ENCODE measurements at places on chromosomes 13 and 19. TPM values are rescaled to one million over a fixed set of nuclear protein-coding genes. Genes with fewer than 3 reads are reported as not detected.

- H3K27ac ChIP-seq = no peak overlapping the region
- no peaks in the 10 kb centered on the region for H3K4me1 ChIP-seq
- no peak for DNase-seq
- no peaks in the 10 kb centered on the region for H3K36me3 ChIP-seq
- no peak overlapping the region for H3K4me3 ChIP-seq
Observed at GRCh38 chr13:27712421-27712820, 79.9 kb upstream of the GSX1 start.

- H3K4me3 ChIP-seq = no peak overlapping the region
- DNase-seq = no peak
- no peaks in the 10 kb centered on the region for H3K27me3 ChIP-seq
- peaks cover 6% of the 10 kb centered on the region for H3K36me3 ChIP-seq
Observed at GRCh38 chr19:687569-688166, 7.6 kb downstream of the PRSS57 start.

GRCh38 chr13:40692946-40693345 lies 26.5 kb upstream of the FOXO1 start:
- no peaks in the 10 kb centered on the region for H3K27me3 ChIP-seq
- no peak overlapping the region for H3K4me3 ChIP-seq
- peak; percentile 4 for DNase-seq

GRCh38 chr13:106007156-106007555 lies 528.3 kb downstream of the EFNB2 start:
- H3K36me3 ChIP-seq = no peaks in the 10 kb centered on the region
- H3K27ac ChIP-seq = no peak overlapping the region
- no peaks in the 10 kb centered on the region for H3K4me1 ChIP-seq
- no peaks in the 10 kb centered on the region for H3K27me3 ChIP-seq

DNA sequence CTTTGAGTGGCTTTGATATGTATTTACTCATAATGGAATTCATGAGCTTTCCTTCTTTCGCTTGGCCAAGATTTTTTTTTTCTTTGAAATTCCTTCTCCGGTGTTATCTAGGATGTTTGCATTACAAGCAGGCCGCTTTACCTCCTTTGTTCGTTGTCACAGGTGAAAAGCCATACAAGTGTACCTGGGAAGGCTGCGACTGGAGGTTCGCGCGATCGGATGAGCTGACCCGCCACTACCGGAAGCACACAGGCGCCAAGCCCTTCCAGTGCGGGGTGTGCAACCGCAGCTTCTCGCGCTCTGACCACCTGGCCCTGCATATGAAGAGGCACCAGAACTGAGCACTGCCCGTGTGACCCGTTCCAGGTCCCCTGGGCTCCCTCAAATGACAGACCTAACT lies 16.7 kb downstream of the KLF5 start:
- H3K27ac ChIP-seq = no peak overlapping the region
- no peak for DNase-seq
- H3K4me3 ChIP-seq = no peak overlapping the region
- H3K4me1 ChIP-seq = no peaks in the 10 kb centered on the region
- H3K36me3 ChIP-seq = no peaks in the 10 kb centered on the region

DNA sequence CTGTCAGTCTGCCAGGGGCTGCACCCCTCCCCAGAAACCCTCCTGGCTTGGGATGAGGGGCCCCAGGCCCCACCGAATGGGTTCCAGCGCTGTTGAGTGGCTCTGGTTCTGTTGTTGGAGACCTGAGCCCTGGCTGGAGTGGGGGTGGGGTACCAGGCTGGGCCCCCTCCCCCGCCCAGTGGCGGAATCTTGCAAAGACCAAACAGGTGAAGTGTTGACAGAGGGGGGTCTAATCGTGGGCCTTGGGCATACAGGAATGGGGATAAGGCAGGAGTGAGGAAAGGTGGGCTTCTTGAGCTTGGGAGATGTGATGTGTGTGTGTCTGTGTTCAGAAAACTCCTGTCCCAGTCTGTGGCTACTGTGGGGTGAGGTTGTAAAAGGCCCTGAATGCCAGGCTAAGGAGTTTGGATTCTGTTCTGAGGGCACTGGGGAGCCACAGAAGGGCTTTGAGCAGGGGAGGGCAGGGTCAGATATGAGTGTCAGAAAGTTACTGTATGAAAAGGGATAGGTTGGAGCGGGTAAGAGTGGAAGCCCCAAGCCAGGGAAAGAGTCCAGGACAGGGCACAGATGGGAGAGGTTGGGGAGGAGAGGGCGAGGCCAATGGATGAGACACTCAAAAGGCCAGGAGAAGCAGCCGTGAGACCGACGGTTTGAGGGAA lies at the start of gene HIPK4:
TSS of gene HIPK4 (minus strand) at position 98 of the 659 bp plus-strand sequence. CDS start 279 bp downstream, outside the sequence.
- no peak within 1 kb of the TSS for H3K27ac ChIP-seq
- no peaks in the 10 kb centered on the region for H3K4me1 ChIP-seq
- no peak within 1 kb of the TSS for H3K4me3 ChIP-seq
- no peak for DNase-seq
- H3K27me3 ChIP-seq = no peaks in the 10 kb centered on the region
- no peaks in the 10 kb centered on the region for H3K36me3 ChIP-seq

DNA sequence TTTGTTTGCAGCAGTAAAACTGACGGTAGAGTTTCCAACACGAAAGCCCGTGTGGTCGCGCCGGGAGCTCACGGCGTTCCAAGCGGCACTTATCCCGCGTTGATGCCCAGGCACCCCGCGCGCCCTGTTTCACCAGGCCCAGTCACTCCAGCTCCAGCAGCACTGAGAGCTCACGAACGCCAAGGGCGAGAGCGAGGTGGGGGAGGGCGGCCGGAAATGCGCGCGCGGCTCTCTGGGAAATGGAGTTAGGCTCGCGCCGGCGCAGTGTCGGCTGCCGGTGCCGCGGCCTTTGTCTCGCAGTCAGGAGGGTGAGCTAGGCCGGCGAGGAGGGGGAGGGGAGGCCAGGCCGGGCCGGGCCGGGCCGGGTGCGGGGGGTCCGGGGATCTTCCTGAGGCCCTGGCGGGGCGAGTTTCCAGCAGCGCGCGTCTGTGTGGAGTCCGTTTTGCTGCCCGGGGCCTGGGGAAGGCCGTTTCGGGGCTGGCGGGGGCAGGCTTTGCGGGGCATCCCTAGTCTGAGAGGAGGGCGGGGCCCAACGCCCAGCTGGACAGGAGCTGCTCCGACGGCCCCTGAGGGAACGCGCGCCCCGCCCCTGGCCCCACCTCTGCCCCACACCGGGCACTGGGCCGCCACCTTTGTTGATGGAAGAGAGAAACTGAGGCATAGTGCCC lies at the start of gene ZNF135:
TSS of gene ZNF135 (plus strand) at position 280 of the 668 bp plus-strand sequence. CDS start 721 bp downstream, outside the sequence.
- no peaks in the 10 kb centered on the region for H3K27me3 ChIP-seq
- no peaks in the 10 kb centered on the region for H3K36me3 ChIP-seq
- DNase-seq = no peak
- H3K4me1 ChIP-seq = no peaks in the 10 kb centered on the region
- H3K27ac ChIP-seq = no peak within 1 kb of the TSS
- no peak within 1 kb of the TSS for H3K4me3 ChIP-seq

DNA sequence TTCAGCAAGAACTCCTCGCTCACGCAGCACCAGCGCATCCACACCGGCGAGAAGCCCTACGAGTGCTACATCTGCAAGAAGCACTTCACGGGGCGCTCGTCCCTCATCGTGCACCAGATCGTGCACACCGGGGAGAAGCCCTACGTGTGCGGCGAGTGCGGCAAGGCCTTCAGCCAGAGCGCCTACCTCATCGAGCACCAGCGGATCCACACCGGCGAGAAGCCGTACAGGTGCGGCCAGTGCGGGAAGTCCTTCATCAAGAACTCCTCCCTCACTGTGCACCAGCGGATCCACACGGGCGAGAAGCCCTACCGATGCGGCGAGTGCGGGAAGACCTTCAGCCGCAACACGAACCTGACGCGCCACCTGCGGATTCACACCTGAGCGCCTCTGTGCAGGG lies 20.6 kb upstream of the SMIM17 start:
- H3K4me3 ChIP-seq = no peak overlapping the region
- H3K4me1 ChIP-seq = no peaks in the 10 kb centered on the region
- no peak for DNase-seq
- H3K27me3 ChIP-seq = no peaks in the 10 kb centered on the region
- H3K36me3 ChIP-seq = peaks cover 36% of the 10 kb centered on the region

GRCh38 chr19:13997631-13997962 lies 8.5 kb downstream of the RFX1 start:
- no peak for DNase-seq
- H3K4me1 ChIP-seq = no peaks in the 10 kb centered on the region
- H3K27ac ChIP-seq = no peak overlapping the region
- peaks cover 6% of the 10 kb centered on the region for H3K36me3 ChIP-seq
- H3K4me3 ChIP-seq = no peak overlapping the region

- no peak overlapping the region for H3K4me3 ChIP-seq
- DNase-seq = no peak
- no peaks in the 10 kb centered on the region for H3K4me1 ChIP-seq
- H3K36me3 ChIP-seq = peaks cover 99% of the 10 kb centered on the region
Observed at GRCh38 chr19:47752440-47753211, 7.3 kb downstream of the NOP53 start.

GRCh38 chr19:2952953-2953481 lies 8.2 kb upstream of the ZNF77 start:
- no peaks in the 10 kb centered on the region for H3K27me3 ChIP-seq
- no peak overlapping the region for H3K4me3 ChIP-seq
- H3K27ac ChIP-seq = no peak overlapping the region
- H3K36me3 ChIP-seq = peaks cover 6% of the 10 kb centered on the region
- H3K4me1 ChIP-seq = peaks cover 11% of the 10 kb centered on the region

DNA sequence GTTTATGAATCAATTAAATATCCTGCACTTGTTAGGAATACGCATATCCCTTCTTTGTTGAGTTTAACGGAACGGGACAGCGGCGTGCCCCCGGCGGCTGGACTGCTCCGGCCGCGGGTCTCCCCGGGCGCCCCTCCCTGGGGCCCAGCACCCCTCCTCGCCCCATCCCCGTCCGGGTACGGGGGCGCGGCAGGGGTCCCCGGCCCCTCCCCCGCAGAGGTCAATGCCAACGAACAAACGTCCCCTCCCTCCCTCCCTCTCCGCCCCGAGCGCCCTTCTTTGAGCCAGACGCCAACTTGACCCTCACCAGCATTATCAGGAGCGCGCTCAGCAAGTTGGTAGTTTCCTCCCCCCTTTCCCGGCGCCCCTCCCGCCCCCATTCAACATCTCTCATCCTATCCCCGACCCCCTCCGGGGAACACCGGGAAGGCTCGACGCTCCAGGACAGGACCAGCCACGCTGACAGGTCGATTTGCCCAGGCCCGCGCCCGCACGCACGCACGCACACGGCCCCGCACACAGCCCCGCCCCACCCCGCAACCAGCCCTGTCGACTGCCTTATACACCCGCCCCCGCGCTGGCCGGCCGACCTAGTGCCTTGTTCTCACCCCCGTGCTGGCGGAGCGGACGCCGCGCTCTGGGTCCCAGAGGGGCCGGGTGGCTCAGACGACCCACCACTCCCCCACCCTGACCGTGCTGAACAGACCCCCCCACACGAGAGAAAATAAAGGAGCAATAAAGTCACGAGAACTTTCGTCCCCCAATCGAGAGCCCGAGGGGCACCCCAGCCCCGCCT lies 5.0 kb downstream of the LYL1 start:
- no peaks in the 10 kb centered on the region for H3K27me3 ChIP-seq
- DNase-seq = no peak
- H3K36me3 ChIP-seq = peaks cover 3% of the 10 kb centered on the region
- no peak overlapping the region for H3K27ac ChIP-seq
- no peak overlapping the region for H3K4me3 ChIP-seq

GRCh38 chr13:25225970-25226369 lies 53.9 kb upstream of the AMER2 start:
- no peak for DNase-seq
- H3K27ac ChIP-seq = no peak overlapping the region
- 0 out of 2 replicates have a peak, but pooled peaks cover 4% of the 10 kb centered on the region for H3K27me3 ChIP-seq
- no peaks in the 10 kb centered on the region for H3K36me3 ChIP-seq
- no peak overlapping the region for H3K4me3 ChIP-seq

Gene PSG1
- total RNA-seq = not detected

Gene TUBA3C
- total RNA-seq = not detected

Gene TCF3
- total RNA-seq = 128 TPM

Gene CNN1
- total RNA-seq = 93.9 TPM

Gene CALR
- total RNA-seq = 1,700 TPM

Gene SHC2
- total RNA-seq = not detected
